ENCODE measurements at places on chromosomes 16 and 17.

DNA sequence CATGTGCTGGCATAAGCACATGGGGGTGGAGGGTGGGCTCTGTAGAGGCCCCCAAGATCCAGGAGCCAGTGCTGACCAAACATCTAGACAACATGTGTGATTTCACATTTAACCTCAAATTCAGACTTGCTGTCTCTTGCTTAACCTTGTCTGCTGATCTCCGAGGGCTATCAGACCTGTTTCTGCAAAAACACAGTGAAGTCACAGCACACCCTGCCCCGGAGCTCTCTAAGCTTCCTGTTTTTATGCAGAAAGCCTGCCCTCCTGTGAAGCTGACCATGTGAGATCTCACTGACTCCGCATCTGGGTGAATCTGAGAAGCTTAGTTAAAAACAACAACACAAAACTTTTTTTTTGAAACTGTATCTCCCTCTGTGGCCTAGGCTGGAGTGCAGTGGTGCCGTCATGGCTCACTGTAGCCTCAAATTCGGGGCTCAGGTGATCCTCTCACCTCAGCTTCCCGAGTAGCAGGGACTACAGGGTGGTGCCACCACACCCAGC lies 6.6 kb upstream of the DPEP2 start:
- DNase-seq: no peak

DNA sequence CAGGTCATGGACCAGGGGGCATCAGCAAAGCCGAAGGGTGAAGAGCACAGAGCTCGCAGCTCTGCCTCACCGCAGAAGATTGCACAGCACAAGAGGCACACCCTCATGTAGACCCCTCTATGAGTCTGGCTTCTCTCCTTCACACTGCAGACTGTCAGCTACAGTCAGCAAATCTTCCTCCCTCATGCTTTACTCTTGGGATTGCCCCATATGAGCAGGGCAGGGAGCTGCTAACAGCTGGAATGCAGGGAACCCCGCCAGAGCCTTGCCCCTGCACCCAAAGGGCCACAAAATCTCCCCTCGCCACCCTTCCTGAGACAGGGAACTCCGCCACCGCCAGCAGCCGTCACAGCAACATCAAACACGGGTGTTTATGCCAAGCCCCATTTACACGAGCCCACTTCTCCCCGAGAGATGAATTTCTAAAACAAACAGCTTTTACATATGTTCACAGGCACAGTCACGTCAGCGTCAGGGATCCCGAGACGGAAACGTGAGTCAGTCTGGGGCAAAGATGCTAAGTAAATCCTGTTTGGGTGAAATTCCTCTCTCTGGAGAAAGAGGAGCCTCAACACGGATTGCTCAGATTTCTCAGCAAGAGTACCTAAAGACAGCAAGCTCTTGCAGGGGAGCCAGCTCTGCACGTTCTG lies 121.9 kb downstream of the CDYL2 start:
- no peak for DNase-seq

- DNase-seq: no peak
These were observed 10.8 kb upstream of the TEDC2 start for GRCh38 chr16:2449118-2449517.

- DNase-seq: no peak
These were observed 1.4 kb upstream of the PRPSAP2 start for GRCh38 chr17:18856570-18856915.

DNA sequence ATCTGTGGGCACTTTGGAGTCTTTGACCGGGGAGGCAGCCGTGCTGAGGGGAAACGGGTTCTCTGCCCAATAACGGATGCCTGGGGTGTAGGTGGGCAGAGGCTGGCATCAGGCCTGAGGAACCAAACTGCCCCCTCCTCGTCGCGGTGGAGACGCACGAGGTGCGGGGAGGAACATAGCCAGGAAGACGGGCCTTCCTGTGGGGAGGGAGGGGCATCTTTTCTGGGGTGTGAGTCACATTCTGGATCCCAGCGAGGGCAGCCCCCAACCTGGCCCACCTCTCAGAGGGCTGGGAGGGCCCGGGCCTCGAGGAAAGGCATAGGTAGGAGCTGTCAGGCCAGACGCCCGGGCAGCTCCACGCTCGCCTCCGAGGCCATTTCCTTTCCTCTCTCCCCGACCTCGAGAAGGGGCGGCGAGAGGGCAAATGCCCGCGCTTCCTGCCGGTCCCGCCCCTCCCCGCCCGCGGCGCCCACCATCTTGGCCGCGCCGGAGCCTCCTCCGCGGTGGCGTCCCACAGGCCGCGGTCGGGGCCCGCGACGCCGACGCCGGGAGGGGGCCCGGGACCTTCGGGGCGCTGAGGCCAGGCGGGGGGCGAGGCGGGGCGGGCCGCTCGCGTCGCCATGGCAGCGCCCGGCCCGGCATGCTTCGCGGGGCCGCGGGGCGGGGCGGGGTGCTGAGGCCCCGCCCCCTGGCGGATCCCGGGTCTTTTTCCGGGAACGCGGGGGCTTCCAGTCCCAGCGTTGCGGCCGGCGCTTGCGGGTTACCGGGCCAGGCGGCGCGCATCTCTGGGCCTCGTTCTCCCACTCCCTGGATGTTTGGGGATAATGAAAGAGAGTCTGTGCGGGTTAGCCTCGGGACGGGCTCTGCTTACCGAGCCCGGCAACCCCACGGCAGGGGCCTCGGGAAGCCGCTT lies 13.2 kb downstream of the RAI1 start:
- DNase-seq: peak; percentile 57

DNA sequence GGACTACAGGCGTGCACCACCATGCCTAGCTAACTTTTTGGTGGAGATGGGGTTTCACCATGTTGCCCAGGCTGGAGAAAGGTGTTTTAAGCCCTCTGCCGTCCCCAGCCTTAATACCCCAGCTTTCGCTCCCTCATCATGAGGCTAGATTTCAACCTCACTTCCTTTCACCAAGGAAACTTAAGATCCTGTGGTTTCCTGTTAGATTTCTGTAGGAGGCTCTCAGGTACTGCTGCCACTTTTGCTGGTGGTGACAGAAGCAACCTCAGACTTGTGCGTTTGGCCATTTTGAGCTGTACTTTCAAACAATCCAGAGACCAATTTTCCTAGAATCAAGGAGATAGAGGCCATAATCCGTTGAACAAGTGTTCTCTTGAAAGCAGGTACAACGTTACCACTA lies 36.2 kb downstream of the MPHOSPH6 start:
- DNase-seq: no peak

DNA sequence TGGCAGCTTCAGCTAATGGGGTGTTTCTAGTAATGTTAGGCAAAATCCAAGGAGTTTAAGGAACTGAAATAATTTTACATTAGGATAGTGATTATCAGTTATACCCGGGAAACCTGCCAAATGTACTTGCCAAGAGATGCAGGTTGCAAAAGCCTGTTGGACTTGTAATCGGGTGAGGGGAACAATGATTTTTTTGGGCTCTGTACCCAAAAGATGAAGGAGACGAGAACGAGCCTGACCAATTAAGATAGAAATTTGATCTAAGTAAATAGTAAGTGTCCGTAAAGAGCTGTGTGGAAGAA lies 56.3 kb upstream of the ARL4D start:
- no peak for DNase-seq

- no peak for DNase-seq
These were observed 1.3 kb downstream of the SNN start for GRCh38 chr16:11669380-11670146.

- peak; percentile 10 for DNase-seq
These were observed 36.0 kb downstream of the OSBPL7 start for GRCh38 chr17:47785538-47786123.

DNA sequence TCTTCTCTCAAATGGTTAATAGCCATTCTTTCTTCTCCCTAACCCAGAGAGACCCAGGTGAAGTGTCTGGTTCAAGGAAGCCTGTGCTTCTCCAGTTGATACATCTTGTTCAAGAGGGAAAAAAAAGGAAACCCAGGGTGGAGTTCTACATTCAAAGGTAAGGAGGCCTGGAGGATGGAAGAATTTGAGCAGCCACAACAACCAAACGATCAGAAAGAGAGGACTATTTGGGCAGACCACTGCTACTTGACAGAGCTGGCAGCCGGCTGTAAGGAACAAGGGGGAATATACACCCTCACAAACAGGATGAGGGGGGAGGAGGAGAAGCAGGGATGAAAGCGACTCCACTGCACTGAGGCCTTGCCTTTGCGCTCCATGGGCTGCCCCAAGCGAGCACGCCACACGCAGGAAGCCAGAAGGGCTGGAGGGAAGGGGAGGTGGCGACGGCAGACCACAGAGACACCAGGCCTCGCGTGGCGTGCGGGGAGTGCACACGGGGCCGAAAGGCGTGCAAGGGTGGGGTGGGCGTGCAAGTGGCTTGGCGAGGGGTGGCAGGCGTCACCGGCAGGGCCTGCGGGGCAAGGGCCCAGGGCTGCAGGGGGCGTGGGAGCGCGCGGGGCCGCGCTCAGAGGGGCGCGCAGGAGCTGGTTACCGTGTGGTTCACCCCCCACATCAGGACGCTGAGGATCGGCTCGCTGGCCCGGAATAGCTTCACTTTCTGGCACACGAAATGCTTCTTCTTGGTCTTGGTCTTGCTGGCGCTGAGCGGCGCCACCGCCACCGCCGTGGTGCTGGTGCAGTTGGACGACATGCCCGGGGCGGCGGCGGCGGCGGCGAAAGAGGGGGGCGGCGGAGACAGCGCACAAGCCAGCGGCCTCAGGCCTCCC lies 499 bp downstream of the PIP4K2B start:
- no peak for DNase-seq

DNA sequence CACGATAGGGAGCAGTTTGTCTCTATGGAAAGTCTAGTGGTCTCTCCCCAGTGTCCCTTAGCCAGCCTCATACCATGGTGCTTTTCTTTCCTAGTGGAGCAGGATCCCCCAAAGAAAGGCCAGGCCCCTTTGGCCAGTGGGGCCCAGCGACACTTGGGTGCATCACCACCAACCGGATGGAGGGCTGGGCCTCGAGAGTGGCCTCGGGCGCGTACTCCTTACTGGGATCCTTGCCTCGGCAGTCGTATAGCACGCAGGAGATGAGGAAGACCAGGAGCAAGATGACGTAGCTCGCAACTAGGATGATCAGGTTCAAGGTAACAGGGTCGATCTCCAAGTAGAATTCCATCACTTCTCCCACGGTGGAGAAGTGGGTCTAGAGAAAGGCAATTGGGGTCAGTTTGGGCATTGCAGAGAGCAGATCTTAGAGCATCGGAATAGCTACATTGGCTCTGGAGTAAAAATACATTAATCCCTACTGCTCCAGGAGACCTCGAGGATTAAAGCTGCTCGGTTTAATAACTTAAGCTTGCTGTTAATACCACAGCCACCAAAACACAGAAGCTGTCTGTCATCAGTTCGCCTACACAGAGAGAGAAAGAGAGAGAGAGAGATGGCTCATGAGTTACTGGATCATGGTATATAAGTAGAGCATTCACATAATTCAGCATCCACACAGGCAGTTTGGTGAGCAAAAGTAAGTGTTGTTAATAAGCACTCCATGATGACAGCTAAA lies at the start of gene SMIM36:
Gene SMIM36, minus strand, starts transcription at position 467 of the 736 bp plus-strand sequence.
- no peak for DNase-seq

DNA sequence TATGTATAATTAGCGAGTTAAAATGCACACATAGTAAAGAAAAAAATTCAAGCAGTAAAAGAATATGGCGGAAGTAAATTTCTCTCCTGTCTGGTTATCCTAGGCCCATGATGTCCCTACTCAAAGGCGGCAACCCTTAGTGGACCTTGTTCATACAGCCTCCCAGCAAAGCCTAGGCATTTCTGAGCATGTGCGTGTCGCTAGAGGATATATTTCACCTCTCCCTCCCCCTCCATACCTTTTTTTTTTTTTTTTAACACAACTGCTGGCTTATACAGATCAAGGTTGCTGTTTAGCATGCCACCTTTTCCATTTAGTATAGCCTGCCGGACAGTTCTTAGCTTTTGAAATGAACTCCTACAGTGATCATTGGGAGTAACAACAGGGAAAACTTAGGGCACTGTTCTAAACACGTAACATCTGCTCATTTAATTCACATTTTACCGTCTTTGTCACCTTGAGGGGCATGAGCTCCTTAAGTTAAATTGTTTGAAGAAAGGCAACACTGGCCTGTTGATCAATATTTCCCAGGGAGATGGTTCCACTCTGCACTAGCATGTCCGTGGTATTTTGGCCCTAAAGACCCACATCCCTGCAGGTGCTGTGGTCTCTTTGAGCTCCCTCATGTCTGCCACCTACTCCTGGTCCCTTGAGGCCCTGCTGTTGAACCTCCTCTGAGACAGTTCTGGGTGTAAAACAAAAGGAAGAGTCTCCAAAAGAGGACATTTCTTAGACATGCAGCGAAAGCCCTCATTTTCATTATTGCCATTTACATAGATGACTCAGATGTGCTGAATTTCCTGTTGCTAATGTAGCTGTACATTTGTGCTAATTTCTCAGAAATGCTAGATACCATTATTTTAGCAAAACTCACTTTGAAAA lies 4.1 kb upstream of the TNFRSF13B start:
- no peak for DNase-seq

DNA sequence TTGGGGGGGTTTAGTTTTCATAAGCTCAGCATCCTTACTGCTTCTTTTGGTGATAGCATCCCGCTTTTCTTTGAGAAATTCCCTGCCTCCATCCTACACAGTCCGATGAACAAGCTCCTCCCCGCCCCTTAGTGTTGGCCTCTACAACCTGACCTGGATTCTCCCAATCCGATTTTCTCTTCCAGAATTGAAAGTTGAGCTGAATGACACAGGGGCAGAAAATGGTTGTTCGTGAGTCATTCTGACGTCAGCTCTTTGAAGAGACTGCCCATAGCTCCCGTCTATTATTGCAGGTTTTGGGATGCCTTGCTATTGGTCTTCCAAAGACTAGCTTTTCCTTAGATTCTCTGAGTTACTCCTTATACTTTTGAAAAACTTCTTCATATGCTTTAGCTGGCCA lies 279.7 kb downstream of the SLC39A11 start:
- peak; percentile 54 for DNase-seq

- no peak for DNase-seq
These were observed 5.3 kb downstream of the ITGAX start for GRCh38 chr16:31360251-31360650.

DNA sequence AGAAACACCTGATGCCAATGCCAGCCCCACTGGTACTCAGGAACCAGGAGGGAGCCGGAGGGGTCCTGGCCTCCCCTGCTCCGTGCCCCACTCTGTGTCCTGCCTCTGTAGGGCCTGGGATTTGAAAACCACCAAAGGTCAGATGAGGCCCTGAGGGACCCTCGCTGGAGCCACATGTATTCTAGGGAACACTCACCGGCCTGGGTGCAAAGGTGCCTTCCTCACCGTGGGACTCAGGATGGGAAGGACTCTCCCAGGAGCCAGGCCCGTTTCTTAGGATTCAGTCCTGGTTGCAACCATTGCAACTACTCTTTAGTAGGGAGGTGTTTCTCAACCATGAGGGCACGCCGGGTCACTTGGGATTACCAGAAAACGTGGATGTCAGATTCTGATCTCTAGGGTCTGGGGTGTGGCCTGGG lies 74.6 kb downstream of the N4BP1 start:
- DNase-seq: no peak
